Activated CD8-positive, alpha-beta memory T cell treated with anti-CD3 and anti-CD28 coated beads for 4 hours (primary cell): ENCODE measurements at places on chromosomes 2 and 18.

DNA sequence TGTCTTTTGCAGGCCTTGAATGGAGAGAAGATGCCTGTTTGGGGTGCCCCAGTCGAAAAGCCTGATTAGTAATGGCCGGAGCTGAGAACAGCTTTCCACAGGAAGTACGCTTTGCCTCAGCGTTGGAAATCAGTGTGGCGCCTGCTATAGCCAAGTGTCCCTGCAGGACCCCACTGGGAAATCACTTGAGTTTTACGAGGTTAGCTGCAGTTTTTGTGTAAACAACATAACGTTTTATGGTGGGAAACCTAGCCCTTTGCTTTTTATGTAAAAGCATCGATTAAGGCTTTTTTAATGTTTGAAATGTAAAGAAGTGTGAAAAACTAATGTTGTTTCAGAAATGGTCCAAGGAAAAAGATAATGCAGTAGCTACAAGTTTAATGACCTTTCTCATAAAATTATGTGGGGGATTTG is 234.2 kb downstream of the TTC32 start:
- DNase-seq, result no peak

DNA sequence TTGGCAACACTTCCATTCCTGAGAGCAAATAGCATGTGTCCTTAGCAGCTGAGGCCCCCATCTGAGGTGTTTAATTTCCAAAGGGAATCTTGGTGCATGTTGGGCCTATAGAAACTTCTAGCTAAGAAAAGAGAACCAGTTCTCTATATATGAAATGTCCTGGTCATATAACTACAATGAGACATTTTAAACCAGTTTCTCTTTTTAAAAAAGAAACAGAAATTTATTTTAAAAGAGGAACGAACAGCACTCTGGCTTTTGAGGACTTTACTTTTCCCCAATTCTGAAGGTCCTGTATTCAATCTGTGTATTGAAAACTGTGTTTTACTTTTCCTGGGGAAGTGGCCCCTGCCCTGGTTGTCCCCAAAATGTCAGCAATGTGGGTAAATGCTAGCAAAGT is 309.5 kb upstream of the STON1 start:
- DNase-seq, result no peak

GRCh38 chr2:108960006-108960405 is 29.0 kb downstream of the EDAR start:
- DNase-seq, result no peak

GRCh38 chr2:54336136-54336976 is 80.3 kb upstream of the TSPYL6 start:
- no peak for DNase-seq

- DNase-seq, result no peak
Observed at GRCh38 chr2:45046786-45047185, 37.5 kb upstream of the SIX2 start.

GRCh38 chr2:209162129-209162528 is 261.7 kb upstream of the MAP2 start:
- DNase-seq, result no peak

DNA sequence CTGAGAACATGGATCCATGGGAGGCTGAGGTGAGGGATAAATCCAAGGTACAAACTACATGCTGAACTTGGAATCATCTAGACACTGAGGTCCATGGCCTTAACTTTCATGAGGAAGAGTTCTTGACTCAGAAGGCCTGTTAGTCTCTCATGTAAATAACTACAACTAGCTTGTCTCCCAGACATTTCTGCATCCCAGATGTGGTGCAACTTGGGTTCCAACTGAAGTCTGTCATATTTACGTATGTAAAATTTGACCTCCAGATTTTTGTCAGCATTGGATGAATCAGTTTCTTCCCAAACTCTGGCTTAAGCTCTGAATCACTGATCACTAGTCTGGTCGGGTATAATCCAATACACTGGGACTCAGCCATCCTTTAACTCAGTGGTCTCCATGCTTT is 306.9 kb downstream of the PDE11A start:
- DNase-seq, result no peak

DNA sequence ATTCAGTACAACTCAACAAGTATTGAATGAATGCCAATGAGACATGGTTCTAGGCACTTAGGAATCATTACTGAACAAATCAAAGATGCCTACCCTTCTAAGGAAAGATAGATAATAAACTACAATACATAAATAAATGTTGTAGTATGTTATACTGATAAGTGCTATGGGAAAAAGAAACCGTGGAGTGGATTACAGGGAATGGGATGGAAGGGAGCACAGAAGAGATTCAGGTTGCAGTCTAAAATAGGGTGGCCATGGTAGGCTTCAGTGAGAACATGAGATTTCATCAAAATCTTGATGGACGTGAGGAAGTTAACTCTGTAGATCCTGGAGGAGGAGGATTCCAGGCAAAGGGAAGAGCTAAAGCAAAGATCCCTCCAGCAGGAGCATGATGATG is 17.9 kb upstream of the CREB1 start:
- no peak for DNase-seq

- DNase-seq, result no peak
Observed at GRCh38 chr2:205865905-205866441, 183.7 kb downstream of the NRP2 start.

DNA sequence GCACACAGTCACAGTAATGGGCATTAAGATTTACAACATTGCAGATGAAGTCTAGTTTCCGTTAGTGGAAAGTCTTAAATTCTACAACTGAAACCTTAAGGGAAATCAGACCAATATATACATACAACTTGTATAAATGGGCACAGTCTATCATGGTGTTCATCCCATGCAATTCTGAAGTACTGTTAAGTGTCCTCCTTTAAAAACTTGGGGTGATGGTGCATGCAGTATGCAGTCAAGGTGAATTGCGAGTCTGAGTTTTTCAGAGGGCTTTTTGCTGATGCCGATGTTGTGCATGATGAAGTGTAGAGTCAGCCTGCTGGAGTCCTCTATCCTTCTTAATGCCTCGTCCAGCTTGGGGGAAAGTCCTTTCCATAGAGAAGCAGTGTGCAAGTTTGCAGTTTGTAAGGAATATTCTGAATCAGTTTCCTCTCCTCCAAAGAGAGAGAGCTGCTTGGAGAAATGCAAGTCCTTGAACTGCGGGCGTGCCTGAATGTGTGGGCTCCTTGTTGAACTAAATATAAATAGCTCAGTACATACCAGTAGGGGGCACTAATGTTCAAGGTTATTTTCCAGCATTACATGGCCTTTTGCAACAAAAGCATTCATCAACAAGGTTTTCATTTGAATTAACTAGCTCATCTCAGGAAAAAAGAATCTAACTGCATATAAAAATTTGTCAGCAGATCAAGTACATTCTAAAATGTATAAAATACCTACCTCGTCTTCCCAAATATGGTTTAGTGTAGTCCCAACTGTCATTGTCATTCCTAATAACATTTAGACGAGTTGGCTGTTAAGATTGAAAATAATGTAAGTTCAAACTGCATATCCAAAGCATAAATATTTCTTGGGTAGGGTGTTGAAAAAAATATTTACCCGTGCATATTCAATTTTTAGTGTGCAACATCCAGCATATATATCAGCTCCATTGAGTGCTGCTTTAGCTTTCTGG is 21.3 kb downstream of the HNRNPLL start:
- DNase-seq, result no peak

- DNase-seq, result no peak
Observed at GRCh38 chr2:202373490-202373889, 2.6 kb upstream of the BMPR2 start.

- DNase-seq, result no peak
Observed at GRCh38 chr2:116094196-116094595, 1651.8 kb downstream of the DPP10 start.

GRCh38 chr2:134988994-134989605 is 58.1 kb downstream of the MAP3K19 start:
- no peak for DNase-seq

GRCh38 chr2:84212611-84213314 is 246.3 kb downstream of the SUCLG1 start:
- no peak for DNase-seq

DNA sequence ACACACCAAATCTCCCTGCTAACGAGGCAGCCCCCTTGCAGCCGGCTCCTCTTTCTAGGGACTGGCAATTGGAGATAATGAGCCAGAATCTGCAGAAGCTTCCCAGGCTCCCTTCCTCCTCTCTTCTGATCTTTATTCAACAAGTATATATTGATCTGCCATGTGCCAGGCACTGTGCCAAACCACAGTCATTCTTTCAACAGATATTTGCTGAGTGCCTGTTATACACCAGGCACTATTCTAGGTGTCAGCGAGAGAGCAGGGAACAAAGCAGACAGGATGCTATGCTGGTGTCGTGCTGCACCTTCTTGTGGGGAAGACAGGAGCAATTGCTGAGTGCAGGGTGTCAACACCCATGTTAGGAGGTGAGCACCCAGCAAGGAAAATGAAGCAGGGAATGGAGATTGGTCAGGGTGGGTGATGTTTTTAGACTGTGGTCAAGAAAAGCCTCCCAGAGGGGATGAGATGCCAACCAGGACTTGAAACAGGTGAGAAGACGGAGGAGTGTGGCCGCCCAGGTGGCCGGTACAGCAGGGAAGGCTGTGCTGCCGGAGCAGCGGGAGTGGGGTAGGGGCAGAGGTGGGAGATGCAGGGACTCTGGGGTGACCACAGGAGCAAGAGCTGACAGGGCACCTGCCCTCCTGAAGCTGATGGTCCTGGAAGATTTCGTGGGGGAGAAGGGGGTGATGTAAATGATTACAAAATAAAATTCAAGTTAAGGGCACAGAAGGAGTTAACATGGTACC is 307.6 kb upstream of the RAB12 start:
- DNase-seq, result no peak

DNA sequence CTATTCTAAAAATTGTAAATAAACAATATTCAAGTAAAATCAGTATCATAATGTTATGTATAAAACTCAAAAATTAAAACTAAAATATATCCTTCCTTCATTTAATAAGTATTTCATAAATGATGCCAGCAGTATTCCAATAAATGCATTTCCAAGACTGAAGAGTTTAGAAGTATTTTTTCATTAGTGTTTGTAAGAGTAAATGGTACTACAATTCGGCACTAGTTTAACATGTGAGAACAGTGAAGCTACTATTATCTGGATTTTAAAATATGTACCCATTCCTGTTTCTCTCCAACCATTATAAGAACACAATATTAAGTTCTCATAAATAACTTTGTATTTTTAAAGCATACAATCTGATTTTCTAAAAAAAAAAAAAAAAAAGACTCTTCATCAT is 3.3 kb downstream of the BAZ2B start:
- DNase-seq, result no peak

DNA sequence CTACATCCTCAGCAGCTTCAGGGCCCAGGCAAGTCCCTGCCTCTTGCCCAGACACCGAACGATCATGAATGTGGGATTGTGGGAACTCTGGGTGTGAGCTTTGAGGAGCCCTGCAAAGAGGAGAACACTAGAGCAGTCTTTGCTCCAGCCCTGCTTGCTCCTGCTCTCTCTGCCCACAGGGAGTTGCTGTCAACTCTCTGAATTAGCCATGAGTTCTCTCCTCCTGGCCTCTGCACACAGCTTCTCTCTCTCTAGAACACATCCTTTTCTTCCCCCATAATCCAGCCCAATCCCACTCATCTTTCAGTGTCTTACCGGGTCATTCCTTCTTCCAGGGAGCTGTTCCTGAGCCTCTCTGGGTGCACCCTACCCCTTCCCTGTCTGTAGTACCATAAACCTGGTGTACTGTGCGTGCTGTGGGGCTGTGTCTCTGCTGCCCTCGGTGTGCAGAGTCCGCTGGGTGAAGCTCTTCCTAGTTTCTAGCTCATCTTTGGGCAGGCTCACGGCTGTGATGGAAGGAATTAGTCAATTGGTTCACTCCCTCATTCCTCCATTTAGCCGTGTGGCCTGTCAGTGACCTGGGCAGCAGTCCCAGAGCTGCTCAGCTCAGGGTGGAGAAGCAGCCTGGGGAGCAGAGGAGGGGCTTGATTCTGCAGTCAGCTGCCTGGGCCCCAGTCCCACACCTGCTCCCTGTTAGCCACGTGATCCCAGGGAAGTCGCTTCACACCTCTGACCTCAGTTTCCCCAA is 132.9 kb upstream of the HDAC4 start:
- no peak for DNase-seq

DNA sequence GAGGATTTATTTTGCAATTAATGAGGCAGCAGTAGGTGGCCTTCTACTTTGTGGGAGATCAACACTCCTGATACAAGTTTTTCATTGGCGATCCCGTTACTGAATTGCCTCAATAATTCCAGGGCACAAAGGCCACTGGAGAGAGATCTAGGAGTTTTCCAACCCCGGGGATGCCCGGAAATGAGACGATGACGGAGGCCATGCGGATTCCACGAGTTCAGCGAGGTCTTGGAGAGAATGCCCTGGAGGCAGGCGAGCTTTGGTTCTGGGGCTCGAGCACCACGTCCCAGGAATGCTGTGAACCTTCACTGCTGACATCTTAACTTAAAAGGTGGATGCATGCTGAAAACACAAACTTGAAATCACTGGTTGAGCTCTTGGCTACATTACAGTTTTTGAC is 74.2 kb downstream of the LDLRAD4 start:
- no peak for DNase-seq

GRCh38 chr2:36477315-36477714 is 120.7 kb downstream of the FEZ2 start:
- no peak for DNase-seq

DNA sequence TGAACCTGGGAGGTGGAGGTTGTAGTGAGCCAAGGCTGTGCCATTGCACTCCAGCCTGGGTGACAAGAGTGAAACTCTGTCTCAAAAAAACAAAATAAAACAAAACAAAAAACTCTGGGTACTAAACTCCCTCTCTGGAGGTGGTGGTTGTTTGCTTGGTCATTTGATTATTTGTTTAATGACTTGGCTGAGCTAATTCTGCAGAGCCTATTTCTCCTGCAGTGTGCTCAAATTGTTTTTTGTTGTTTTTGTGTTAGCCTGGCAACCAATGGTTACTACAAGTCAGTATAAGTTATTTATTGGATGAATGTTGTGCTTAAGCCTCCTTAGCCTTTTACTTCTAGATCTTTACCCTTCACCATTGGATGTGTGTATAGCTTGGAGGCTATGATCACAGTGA is 387.5 kb downstream of the ADCYAP1 start:
- DNase-seq, result no peak

DNA sequence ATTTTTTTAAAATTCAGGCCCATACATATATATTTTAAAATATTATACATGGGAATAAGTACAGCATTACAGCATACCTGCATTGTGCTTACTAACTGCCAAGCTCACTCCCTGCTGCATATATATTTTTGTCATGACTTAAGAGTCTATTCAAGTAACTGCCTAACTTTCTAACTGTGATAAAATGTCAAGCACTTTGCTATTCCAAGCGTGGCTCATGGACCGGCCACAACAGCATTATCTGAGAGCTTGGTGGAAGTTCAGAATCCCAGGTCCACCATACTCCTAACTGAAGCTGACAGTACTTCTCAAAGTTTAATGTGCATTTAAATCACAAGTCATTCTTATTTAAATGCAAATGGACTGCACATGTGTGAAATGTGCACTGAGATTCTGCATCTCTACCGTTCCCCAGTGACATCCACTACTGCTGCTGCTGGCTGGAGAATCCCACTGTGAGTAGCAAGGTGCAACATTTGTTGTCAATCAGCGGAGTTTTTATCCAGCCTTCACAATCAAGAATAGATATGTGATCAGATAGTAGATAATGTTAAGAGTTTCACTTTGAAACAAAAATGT is 79.1 kb downstream of the DYM start:
- DNase-seq, result no peak

- DNase-seq, result no peak
Observed at GRCh38 chr2:165471349-165471950, 2.0 kb downstream of the CSRNP3 start.
